ENCODE measurements at places on chromosomes 7 and 10.

DNA sequence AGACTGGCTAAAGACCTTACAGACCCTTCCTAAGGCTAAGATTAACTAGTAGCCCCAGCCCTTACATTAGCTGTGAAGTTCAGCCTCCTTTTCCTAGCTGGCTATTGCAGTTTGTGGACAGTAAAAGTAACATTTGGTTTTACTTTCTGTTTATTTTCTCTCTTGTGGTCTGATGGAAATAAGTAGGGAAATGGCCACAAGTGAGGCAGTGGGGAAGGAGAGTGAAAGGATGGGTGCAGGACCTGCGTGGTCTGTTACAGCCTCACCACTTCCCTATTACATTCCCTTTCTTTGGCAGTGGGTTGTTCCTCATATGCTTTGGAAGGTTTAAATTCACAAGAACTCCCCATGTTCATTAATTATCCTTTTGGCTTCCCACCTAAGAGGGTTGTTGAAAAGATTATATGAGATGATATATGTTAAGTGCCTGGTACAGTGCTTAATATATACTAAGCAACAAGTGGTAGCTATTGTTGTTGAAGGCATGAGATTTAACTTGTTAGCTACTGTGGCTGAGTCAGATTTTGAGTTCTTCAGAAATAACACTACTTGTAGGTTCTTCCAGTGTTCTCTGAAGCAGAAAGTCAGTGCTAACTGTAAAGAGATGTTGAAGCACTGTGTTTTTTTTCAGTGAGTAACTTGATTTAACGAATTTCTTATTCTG, 181.7 kb downstream of the ST7 start:
- DNase-seq: no peak

GRCh38 chr7:124754576-124755268, 10.9 kb downstream of the GPR37 start:
- no peak for DNase-seq

GRCh38 chr10:115996031-115996430, 277.0 kb downstream of the GFRA1 start:
- DNase-seq: no peak

- no peak for DNase-seq
Measured at GRCh38 chr7:43071604-43072003, 40.8 kb upstream of the HECW1 start.

GRCh38 chr10:6141296-6142151, 52.7 kb downstream of the RBM17 start:
- DNase-seq: no peak

DNA sequence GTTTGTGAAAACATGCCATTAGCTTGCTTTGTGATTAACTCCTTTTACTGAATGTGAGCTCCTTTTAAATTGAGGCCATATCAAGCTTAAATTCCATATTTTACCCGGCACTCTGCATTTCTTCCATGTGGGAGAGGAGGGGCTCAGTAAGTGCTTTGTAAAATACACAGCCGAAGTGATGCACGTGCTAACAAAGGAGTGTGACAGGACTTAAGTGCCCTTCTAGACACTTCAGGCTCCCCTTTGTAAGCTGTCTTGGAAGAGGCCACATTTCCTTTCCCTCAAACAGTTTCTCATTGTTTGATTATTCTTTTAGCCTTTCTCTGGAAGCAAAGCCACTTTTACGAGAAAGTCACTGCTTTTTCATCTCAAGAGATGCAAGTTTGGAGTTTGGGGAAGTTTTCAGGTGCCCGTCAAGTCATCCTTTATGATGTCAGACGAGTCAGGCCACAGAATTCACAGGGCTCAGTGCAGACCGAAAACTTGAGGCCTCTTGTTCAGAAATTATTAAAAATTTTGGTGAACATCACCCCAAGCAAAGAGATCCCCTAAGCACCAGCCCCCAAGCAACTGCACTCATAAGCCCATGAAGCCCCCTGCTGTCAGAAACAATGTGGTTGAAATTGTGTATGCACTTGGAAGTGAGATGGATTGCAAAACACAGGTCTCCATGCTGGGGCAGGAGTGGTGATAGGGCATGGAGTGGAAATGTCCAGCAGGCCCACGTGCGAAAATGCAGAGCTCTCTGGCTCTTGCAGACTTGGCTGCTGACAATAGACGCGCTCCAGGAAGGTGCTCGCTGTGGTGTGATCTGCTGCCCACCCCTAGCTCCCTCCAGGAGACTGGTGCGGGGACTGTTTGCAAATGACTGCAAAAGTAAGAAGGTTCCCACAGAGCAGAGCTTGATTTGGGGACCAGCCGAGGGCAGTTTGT, 11.5 kb downstream of the IKZF1 start:
- DNase-seq: no peak

GRCh38 chr7:112566442-112567324, 85.9 kb downstream of the LSMEM1 start:
- no peak for DNase-seq

GRCh38 chr10:120205368-120206018, 251.5 kb upstream of the PLPP4 start:
- no peak for DNase-seq

- no peak for DNase-seq
Measured at GRCh38 chr10:82564353-82565196, 689.6 kb downstream of the NRG3 start.

DNA sequence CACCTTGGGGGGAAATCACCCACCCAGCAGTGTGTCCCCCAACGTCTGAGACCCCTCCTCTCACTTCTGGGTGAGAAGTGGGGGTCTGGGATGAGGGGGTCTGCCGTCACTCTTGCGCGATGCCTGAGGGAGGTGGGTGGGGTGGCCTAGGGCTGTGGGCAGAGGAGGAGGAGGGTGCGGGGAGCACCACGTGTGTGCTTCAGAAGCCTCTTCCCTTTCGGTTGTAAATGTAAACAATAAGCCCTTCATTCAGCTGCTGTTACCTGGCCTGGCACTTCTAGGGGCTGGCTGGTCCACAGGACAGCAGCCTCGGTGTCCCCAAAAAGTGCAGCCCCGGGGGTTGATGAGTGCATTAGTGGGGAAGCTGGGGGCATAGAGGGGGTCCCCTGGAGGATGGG, 1.3 kb downstream of the CLIP2 start:
- DNase-seq: no peak

DNA sequence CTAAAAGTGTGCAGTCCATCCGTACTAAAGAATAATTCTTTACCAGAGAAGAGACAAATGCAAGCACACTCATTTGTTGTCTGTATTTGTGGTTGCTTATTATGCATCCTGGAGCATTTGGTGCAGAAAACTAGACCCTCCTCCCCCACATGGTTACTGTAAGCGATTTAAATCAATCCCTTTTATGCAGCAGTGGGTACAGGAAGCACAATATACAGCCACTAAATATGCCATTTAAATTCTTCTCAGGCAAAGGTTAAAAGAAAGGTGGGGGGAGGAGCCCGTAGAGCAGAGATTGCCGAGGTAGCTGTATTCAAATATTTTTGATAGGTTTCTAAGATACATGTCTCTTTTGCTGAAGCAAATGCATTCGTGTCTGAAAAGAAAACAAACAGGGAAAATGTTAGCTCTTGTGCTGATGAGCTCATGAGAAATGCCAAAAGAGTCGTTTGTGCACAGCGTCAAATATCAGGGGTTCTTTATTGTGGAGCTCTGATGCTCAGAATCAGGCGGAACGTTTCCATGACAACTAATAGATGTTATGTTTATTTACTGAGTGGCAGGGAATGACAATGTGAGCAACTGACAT, 131.3 kb upstream of the NPVF start:
- DNase-seq: no peak

- DNase-seq: no peak
Measured at GRCh38 chr7:128203047-128203491, 38.0 kb upstream of the LEP start.

DNA sequence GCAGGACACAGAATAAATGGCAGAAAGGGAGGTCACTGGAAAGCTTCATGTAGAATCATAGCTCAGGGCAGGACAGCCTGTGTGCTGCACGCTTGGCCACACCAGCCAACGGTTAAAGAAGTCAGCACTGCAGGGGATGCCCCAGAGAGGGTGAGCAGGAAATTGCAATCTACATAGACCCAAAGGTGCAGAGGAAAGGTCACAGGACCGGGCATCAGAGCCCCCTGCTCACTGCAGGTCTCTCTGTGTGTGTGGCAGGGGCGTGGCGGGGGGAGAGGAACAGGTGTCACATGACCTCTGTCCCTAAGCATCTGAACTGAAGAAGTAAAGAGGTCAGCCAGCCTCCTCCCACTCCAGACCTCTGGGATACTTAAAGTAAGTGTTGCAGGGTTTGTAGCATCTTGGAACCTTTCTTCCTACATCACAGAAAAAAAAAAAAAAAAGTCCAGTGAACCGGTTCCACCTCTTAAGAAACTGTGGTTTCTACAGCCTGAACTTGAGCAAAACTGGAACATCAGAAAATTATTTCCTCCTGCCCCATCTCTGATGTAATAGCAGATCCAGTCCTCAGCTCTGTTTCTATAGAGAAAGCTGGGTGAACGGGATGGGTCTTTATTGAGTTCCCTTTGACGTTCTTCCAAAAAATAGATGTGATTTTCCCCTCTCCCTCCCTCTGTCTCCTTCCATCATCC, 64.3 kb downstream of the RGS10 start:
- no peak for DNase-seq

GRCh38 chr7:150481186-150481920, 30.9 kb downstream of the GIMAP8 start:
- peak; percentile 45 for DNase-seq

- DNase-seq: no peak
Measured at GRCh38 chr7:4200546-4201094, 481.5 kb upstream of the FOXK1 start.

DNA sequence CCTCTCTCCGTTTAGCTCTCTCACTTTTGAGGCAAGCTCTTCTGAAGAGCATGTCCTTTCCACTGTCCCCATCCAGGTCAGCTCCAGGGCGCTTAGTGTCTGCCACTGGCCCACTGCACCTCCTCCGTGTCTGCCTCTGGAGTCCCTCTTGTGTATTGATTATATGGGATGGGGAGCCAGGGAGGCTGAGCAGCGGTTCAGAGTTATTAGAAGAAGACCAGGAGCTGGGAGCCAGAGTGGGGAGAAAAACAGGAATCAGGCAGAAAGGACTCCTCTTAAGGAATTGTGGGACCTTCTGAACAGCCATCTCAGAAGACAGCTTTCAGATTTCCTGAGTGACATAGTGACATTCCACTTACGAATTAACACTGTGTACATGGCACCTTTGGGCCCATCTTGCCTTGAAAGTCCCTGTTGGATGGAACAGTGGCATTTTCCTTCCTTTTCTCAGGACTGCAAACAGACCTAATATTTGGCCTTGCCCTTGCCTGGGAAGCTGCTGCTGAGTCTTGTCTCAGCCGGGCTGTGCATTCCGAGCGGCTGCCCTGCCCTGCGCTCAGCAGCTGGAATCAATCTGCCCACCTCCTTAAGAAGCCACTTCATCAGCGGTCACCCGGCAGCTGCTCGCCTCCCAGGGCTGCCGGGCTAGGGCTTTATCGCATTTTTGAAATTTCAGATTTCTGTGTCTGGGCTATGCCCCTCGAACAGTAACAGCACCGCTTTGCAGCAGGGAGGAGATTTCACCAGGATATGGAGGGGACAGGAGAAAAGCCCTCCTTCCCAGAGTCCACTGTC, 81.1 kb upstream of the PRKG1 start:
- DNase-seq: no peak

- no peak for DNase-seq
Measured at GRCh38 chr10:8051109-8051821, 3.2 kb upstream of the GATA3 start.

GRCh38 chr7:93159490-93159889, 11.3 kb upstream of the SAMD9L start:
- DNase-seq: no peak

DNA sequence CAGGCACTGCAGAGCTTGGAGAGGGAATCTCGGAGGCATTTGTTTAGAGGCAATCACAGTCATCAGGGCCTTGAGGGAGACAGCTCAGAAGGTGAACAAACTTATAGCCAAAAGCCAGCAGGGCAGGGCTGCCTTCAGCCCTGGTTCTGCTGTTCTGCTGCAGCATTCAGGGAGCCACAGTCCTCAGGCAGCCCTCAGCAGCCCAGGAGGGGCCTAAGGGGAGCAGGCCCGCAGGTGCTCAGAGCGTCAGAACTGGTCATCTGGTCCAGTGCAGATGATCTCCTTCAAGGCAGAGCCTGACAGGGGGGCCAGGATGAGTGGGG, 84.7 kb downstream of the ARHGAP22 start:
- no peak for DNase-seq

- no peak for DNase-seq
Measured at GRCh38 chr7:134752006-134752760, 27.3 kb upstream of the CALD1 start.

- DNase-seq: no peak
Measured at GRCh38 chr7:145016068-145016467, 180.2 kb upstream of the TPK1 start.

DNA sequence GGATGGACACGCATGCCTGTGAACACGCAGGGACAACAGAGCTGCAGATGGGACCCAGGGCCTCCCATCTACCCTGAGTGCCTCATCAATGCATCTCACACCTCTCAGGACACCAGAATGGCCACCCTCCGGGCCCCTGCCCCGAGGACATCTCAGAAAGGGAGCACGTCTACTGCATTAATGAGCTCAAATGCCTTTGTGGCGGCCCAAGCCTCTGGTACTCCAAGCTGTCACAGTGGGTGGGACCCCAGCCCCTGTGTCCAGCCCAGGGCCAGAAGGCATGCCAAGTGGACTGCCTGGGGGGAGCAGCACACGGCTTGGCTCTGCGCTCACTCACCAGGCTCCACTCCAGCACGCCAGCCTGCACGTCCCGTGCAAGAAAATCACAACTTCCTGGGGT, 52.0 kb downstream of the TCERG1L start:
- no peak for DNase-seq

DNA sequence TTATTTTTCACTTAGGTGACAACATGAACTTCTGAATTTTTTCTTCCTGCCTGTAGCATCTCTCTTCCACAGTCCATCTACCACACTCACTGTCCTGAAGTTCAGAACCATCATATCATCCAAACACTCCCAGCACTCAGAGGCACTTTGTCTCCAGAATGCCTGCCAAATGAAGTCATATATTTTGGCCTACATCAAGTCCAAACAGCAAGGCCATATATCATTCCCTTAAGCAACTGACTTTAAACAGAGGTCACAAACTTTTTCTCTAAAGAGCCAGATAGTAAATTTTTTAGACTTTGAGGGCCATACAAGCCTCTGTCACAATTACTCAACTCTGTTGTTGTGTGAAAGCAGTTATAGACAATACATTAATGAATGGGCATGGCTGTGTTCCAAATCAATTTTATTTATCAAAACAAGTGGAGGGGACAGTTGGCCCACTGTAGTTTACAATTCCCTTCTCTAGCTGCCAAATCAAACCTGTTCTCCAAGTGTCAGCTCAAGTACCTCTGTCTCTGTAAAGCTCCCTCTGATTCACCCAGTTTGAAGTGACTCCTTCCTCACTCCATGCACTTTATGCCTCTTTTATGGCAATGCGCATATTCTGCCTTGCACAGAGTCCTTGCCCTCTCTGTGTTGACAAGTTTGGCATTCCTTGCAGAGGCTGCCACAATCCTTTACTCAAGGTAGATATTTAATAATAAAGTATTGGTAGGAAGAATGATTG, 305.7 kb downstream of the FZD1 start:
- DNase-seq: no peak

DNA sequence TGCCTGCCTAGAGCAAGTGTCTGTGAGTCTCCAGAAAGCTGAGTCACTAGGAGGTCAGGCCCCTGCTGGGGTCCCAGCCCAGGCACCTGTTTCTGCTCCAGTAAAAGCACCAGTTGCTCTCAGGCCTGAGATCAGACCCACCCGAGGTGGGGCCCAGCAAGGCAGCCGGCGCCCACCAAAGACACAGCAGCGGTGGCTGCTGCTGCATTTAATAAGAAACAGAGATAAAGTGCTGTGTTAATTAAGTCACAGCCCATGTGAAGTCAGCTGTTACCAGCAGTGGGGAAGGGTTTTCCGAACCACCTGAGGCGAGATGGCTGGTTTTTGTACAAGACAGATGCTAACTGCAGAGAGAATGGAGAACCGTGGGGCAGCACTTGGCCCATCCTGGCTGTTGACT, 12.1 kb upstream of the LRRC18 start:
- DNase-seq: no peak
